ENCODE measurements at places on chromosomes 12 and 14.

- DNase-seq: no peak
These were observed 630.9 kb upstream of the ATXN7L3B start for GRCh38 chr12:73906757-73907156.

- peak; percentile 69 for DNase-seq
These were observed at the start of gene C1QL4 for GRCh38 chr12:49336645-49337584. TSS of gene C1QL4 (minus strand) at chr12:49337188. CDS start at chr12:49336477, 711 bp downstream.

DNA sequence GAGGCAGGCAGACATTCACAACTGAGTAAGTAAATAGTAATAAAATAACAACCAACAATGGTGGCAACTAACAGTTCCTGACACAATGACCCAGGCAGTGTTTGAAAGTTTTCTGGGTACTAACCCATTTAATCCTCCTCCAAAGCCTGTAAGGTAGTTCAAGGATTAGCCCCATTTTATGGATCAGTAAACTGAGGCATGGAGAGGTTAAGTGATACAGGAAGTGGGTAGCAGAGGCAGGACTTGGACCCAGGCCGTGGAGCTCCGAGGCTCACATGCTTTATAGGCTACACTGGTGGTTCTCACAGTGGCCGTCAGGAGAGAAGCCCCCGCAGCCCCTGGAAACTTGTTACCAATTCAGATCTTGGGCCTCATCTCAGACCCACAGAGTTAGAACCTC is 17.5 kb downstream of the CRACR2A start:
- DNase-seq: no peak

DNA sequence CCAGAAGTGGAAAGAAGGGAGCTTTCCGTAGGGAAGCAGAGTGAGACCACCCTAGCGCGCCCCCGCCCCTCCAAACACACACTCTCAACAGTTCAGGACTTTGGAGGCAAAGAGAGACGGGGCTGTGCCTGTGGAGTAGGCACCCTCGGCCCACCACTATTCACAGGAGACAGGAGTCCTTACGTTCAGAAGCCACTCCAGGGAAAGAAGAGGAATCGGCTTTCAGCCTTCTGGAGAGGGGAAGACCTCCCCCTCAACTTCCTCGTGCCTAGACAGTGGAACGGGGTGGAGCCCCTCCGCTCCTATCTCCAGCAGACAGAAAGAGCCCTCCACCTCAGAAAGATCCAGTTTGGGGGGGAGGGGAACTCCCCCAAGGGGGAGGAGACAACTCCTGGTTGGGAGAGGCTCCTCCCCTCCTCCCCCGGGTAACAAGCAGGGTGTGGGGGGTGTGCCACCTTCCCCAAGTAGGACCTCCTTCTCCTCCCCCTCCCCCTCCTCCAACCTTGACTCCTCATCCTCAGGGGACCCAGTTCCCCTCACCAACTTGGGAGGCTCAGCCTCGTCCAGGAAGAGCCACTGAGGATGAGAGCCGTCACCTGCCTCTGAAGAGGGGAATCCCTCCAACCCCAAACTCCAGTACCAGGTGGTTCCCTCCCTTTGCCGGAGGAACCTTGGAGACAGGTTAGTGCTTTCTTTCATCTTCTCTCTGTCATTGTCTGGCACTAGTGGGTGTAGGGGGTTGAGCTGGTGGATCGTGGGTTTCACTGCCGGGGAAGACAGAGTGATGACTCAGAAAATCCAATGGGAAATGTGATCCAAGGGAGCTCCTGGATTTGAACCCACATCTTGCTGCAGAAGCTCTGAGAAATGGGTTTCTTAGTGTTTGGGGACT is 883 bp downstream of the FOXJ2 start:
- peak; percentile 23 for DNase-seq

DNA sequence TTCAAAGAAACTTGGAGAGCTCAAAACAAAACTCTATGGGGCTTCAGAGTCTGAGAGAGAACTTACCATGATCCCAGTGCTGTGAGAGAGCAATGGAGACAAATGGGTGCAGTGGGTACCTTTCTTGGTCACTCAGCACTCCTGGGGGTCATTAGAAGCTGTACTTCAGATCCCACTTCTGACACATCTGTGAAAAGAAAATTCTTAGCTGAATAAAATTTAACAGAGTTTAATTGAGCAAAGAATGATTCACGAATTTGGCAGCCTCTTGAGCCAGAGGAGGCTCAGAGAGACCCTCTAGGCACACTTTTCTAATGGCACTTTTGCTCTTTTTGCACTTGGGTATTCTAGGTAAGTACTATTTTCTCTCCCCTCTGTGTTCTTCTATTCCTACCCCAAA is 96.8 kb upstream of the SYT10 start:
- DNase-seq: no peak

GRCh38 chr12:93740751-93741150 is 63.6 kb downstream of the CRADD start:
- DNase-seq: no peak

DNA sequence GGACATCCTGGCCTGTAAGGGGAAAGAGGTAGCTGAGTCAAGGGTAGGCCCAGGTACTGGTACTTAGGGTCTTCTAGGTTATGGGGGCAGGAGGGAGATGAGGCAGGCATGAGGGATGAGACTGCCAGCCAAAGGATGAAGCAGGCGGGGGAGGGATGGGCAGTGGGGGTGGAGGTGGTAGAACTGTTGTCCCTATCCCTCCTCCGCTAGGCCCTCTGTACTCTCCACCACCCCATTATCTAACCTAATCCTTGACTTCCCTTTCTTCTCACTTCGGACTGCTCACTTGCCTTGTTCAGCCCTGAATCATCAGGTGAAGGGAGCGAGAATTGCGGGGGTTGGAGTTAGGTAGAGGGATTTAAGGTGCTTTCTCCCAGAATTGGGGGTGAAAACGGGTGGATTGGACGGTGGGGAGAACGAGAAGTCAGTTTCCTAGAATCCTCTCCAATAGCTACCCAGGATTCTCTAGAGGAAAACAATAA is 562 bp downstream of the PAN2 start:
- DNase-seq: no peak

GRCh38 chr12:93813972-93814821 is 137.0 kb downstream of the CRADD start:
- DNase-seq: no peak

DNA sequence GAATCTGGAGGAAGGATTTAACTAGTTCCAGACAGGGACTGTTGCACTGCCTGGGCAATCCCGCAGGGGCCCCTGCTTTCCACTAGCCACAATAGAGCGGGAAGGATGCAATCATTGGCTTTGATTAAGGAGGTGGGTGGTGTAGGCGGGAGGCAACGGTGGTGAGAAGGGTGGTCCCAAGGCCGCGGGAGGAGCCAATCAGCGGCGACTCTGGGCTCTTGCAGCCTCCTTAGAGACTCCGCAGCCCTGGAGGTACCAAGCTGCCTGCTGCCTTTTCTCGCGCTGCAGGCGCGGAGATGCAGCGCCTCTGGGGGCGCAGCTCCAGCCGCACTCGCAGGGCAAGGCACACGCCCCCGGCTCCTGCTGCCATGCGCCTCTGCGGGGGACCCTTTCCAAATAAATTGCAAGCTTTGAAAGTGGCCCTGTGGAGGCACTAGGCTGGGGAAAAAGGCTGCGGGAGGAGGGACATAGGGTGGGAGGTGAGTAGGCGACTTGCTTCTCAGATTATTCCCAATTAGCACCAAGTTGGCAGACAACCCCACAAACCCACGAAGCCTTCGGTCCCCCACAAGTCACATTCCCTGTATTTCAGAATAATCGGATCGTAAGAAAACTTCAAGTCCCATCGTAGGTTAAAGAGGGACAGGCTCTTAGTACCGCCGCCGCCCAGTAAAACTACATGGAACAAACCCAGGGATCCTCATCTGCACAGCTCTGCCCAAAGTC is 858 bp upstream of the KCNA1 start:
- DNase-seq: peak; percentile 49

GRCh38 chr12:131040491-131040890 is 86.8 kb downstream of the ADGRD1 start:
- no peak for DNase-seq

DNA sequence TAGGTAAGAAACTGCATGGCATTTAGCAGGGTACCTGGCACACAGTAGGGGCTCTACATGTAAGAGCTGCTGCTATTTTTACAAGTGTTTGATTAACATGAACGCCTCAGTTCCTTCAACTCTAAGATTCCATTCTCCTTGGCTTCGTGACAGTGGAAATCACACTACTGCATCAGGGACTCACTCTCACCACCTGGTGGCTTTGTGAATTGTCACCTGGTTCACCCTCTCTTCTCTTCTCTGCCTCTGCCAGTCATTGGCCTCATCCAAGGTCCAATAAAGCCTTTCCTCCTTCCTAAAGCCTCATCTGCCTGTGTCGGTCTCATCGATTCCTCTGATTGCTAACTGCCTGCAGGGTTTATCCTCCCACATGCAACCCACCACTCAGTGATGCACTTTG is 476.4 kb downstream of the VRK1 start:
- DNase-seq: no peak

GRCh38 chr12:128891856-128892255 is 38.6 kb downstream of the GLT1D1 start:
- DNase-seq: no peak

DNA sequence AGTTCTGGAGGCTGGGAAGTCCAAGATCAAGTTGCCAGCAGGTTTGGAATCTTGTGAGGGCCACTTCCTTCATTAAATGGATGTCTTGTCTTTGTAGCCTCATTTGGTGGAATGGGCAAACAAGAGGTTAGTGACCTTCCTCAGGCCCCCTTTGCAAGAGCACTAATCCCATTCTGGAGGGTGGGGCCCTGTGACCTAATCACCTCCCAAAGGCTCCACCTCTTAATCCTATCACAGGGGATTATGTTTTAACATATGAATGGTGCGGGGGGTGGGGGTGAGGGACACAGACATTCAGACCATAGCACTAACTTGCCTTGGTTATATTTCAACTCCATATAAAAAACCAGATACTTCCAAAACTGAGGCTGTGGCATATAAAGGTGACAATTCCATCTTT is 59.9 kb upstream of the PPP4R3A start:
- no peak for DNase-seq

DNA sequence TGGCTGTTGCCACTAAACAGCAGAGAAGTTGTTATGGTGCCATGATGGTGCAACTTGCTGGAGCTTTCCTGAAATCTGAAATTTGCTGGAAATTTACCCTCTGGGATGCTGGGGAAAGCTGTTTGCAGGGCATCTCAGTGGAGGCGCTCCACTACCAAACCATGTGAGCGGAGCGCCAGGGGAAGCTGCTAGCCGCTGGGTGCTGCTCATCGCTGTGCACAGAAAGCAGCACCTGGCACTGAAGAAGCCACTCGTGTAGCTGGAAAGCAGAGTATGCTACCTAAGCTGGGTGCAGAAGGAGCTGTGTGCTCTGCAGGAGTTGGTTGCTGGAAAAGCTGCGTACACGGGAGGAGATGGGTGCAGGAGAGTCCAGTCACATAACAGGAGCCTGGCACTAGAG is 53.0 kb downstream of the MSRB3 start:
- no peak for DNase-seq

- no peak for DNase-seq
These were observed 44.2 kb downstream of the DUSP16 start for GRCh38 chr12:12518464-12518845.

DNA sequence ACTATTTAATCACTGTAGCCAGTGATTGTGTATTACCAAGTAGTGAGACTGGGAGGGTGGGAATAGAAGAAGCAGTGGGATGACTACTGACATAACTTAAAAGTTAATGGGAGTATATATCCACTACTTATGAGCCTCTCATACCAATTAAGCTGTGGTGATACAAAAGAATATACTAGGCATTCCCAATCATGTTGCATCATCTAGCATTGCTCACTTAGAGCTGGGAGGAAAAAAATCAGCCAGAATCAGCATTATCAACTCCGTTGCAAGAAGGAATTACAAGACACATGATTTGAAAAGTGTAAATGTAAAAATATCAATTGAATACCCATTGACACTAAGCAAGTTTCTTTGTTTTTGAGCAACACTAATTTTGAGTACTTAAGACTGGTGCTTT is 745 bp upstream of the PPP1R36 start:
- no peak for DNase-seq

DNA sequence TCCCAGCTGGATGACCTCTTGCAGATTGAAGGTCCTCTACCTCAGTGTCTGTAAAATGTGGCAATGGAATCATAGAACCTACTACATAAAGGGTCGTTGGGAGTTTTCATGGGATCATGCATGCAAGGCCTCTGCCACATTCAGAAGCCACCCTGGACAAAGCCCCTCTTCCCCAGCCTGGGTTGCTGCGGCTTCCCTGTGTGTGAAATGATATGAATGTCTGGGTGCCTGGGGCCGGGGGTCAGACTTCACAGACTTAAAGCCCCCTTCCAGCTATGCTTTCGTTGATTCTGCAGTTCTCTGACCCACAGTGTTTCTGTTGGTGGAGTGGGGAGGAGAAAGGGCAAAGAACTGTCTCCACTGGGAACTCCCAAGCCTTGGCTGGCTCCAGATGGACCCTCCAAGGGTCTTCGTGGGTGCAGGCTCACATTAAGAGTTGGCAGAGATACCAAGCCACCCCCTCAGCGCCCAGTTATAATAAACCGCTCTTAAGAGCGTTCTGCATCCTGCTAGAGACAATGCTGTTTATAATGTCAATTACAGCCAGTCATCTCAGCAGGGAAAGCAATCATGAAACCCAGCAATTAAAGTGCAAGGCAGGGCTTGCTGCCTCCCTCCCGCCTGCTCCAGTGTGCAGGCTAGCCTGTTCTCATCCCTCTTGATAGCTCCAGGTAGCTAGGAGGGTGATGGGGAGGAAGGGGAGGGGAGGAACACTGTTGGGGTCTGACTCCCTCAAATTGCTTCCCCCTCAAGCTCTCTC is 210.9 kb upstream of the FKBP4 start:
- no peak for DNase-seq

- DNase-seq: no peak
These were observed 3.5 kb downstream of the KRT3 start for GRCh38 chr12:52792185-52793029.

DNA sequence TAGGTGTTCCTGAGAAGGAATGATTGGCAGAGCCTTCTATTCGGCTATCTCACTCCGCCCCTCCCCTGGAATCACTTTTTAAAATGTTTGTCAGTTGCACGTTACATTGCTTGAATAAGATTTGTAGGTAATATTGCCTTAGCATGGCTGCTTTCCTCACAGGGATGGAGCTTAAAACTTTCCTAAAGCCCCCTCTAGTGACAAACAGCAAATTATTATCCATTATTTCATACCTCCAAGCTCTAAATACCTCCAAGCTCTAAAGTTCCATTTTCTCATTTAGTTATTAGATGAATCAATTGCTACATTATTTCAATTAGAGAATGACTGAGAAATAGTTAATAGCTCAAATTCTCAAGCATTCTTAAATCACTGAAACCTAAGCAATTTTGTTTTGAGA is 5.1 kb upstream of the SPATA7 start:
- DNase-seq: peak; percentile 5

GRCh38 chr12:3376779-3377455 is 114.1 kb upstream of the PRMT8 start:
- DNase-seq: no peak

DNA sequence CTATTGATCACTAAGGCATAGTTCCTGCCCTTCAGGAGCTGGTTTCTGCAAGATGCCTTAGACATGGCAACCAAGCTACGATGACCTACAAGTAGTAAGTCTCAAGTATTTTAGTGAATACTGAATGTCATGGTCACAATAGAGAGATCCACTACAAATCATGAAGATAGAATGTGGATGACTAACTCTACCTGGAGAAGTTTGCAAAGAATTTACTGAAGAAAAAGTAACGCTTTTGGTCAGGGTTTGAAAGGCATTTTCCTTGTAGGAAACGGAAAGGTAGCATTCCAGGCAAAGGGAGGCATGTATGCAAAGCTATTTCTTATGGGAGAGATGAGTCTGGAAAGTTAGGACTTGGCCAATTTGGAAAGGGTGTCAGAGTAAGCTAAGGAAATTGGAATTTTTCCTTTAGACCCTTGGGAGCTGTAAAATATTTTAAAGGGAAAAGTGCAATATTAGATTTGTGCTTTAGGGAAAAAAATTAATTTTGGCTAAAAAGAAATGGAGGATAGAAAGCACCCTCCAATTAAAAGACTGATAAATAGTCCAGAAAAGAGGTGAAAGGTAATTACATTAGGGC is 377.5 kb downstream of the EGLN3 start:
- no peak for DNase-seq
